Amniotic stem cell (primary cell): ENCODE measurements at places on chromosomes 5 and 9.

- no peak for DNase-seq
Measured at GRCh38 chr5:92922231-92922967, 658.6 kb downstream of the NR2F1-AS1 start.

GRCh38 chr5:128464596-128464995 lies 73.4 kb downstream of the FBN2 start:
- DNase-seq = no peak

- DNase-seq = no peak
Measured at GRCh38 chr5:122008061-122008460, 46.3 kb downstream of the SRFBP1 start.

DNA sequence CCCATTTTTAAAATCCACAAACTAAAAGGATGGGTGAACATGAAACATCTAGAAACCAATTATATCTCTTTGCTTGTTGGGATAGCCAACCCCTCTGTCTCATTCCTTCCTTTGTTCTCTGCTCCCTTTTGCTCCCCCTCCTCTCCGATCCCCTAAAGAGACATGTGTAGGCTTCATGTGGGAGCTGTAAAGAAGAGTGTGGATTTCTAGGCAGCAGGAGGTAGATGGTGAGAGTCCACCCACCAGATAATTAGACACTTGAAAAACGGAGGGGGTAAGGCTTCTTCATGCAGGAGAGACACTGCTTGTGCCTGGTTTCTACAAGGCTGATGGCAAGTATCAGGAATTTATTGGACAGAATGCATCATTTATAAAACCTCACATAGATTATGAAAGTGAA lies 27.3 kb upstream of the CFAP157 start:
- DNase-seq = no peak

DNA sequence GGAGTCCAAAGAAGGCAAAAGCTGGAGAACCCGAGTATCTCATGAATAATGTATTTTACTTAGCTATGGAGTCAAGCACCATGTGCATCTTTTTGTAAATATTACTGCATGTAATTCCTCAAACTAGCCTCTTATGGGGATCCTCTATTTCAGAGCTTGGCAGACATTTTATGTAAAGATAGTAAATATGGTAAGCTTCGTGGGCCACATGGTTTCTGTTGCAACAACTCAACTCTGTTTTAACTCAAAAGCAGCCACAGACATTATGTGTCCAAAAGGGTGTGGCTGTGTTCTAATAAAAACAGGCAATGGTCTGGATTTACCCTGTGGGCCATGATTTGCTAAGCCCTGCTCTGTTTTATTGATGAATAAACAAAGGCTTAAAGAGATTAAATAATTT lies 17.3 kb downstream of the DAPK1 start:
- DNase-seq = no peak

DNA sequence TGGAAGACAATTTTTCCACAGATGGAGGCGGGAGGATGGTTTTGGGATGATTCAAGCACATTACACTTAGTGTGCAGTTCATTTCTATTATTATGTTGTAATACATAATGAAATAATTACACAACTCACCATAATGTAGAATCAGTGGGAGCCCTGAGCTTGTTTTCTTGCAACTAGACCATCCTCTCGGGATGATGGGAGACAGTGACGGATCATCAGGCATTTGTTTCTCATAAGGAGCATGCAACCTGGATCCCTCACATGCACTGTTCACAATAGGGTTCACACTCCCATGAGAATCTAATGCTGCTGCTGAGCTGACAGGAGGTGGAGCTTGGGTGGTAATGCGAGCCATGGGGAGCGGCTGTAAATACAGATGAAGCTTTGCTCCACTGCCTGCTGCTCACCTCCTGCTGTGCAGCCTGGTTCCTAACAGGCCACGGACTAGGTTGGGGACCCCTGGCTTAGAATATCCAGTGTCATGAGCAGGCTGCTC lies 1.6 kb downstream of the STKLD1 start:
- DNase-seq = no peak

DNA sequence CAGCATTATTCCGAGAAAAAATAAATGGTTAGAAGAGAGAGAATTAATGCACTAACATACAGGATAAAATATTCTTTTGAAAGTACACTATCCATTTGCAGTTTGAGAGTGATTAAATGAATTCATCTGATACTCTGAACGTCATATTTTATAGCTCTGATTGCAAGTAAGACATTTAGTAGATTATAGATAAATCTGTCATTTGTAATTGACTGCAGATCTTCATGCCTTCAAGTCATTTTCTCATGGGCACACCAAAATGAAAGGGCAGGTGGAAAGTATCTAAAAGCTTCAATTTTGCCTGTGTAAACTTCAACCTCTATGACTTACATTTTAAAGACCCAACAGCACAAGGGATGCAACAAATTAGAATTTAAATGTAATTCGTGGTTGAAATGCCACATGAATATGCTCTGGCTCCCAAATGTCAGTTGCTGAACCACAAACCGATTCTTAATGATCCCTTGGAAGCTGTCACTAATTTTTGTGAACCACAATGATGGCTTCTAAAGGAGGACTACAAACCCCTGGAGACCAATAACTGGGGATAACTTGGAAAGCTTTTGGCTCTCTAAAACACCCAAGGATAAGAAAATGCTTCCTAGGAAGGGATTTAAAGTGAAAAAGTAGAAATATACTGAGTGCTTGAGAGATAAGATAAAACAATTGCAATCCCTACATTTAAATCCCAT lies 3.9 kb downstream of the TYRP1 start:
- no peak for DNase-seq

DNA sequence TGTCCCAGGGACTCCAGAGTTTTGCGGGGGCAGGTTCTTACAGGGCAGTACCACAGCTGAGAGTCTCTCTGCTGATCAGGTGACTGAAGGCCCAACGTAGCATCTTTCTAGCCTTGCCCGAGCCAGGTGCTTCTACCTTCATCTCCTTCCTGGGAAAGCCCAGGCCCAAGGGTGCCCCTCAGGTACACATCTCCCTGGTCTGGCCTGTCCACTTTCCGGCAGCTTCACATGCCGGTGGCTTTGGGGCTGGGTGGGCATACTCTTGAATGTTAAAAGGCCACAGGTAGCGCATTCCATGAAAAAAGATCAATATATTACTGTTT lies 5.7 kb upstream of the PHYKPL start:
- DNase-seq = no peak

- DNase-seq = no peak
Measured at GRCh38 chr5:72634444-72634843, 127.2 kb upstream of the ZNF366 start.

GRCh38 chr5:61275841-61276240 lies 56.2 kb upstream of the ZSWIM6 start:
- no peak for DNase-seq

GRCh38 chr9:89391585-89391984 lies 73.3 kb downstream of the SECISBP2 start:
- DNase-seq = no peak

GRCh38 chr9:130937146-130938076 lies 1.6 kb downstream of the FIBCD1 start:
- DNase-seq = no peak

DNA sequence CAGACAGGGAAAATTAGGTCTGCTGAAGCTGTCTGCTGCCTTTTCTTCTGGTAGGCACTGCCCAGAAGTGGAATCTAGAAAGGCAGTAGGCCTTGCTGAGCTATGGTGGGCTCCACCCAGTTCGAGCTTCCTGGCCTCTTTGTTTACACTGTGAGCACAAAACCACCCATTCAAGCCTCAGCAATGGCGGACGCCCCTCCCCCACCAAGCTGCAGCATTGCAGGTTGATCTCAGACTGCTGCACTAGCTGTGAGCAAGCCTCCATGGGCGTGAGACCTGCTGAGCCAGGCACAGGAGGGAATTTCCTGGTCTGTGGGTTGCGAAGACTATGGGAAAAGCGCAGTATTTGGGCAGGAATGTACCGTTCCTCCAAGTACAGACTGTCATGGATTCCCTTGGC lies 18.5 kb downstream of the AGTPBP1 start:
- DNase-seq = no peak

- DNase-seq = peak; percentile 1
Measured at GRCh38 chr5:148730270-148730669, 75.9 kb upstream of the HTR4 start.

DNA sequence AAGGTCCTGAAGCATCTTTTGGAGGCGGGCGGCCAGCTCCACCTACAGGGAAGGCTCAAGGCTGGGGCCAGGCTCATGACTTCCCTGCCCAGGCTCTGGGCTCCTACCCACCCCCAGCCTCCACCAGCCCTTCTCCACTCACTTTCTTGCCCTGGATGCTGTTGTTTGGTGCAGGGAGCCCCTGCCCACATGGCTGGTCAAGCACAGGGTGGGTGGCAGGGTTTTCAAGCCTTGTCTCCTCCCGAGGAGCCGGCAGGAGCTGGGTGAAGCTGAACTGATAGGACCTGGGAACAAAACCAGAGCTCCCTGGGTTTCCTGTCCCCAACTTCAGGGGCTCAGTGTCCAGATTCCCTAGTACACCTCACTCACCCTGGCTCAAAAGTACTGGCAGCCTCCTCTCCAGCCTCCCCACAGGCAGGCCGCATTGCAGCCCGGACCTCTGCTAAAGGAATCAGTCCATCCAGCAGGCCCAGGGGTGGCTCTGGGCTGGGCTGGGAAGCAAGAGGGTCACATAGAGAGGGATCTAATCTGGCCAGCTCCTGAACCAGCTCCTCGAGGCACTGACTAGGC lies 6.9 kb downstream of the SHROOM1 start:
- no peak for DNase-seq

- DNase-seq = no peak
Measured at GRCh38 chr9:89712283-89712682, 107.5 kb downstream of the GADD45G start.

- DNase-seq = no peak
Measured at GRCh38 chr9:70367305-70367930, 47.0 kb downstream of the KLF9 start.

GRCh38 chr5:143008809-143009521 lies 238.8 kb downstream of the ARHGAP26 start:
- peak; percentile 49 for DNase-seq

DNA sequence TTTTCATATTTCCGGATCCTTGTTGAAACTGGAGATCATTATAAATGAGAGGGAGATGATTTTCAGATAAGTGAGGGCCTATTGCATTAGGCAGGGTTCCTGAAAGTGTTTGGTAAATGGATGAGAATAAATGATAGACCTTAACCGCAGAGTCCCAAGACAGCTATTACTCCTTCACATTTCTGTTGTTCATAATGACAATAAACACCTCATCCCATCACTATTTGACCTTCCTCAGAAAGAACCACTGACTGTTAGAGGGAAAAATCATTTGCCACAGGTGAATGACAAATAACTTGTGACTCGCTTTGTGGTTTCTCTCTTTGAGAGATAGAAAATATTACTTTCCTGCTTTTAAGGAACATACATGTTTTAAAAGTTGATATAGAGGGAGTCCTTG lies 47.3 kb upstream of the TRMT10B start:
- DNase-seq = no peak

GRCh38 chr5:67528953-67529352 lies 332.4 kb upstream of the CD180 start:
- DNase-seq = no peak

DNA sequence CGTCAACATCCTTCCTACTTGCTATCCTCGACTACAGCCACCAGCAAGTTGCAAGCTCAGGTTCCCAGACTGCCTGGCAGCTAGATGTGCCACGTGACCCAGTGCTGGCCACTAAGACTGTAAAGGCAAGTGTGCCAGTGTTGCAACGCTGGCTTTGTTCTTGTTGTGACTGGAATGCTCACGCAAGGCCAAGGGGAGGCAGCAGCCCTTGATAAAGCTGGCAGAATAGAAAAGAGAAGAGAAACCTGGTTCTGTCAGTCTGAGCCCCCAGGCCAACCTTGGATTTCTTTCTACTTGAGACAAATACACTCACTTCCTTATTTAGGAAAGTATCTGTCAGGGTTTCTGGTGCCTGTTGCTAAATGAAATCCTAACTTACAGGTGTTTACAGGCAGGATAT lies 113.0 kb downstream of the KLHL3 start:
- no peak for DNase-seq

DNA sequence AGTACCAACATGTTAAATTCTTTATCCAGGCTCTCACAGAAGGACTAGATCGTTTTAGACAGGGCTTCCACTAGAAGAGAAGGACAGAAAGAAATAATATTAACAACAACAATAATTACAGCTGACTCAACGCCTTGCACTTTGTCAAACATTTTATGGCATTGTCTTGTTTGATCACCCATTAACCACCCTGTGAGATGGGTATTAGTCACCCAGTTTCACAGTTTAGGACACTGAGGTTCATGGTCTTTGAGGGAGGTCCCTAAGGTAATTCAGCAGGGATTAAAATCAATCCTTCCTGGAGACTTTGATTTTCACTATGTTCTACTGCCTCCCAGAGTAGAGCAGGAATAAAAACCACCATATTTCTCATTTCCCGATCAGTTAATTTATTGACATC lies 51.4 kb upstream of the BNC2 start:
- DNase-seq = no peak

DNA sequence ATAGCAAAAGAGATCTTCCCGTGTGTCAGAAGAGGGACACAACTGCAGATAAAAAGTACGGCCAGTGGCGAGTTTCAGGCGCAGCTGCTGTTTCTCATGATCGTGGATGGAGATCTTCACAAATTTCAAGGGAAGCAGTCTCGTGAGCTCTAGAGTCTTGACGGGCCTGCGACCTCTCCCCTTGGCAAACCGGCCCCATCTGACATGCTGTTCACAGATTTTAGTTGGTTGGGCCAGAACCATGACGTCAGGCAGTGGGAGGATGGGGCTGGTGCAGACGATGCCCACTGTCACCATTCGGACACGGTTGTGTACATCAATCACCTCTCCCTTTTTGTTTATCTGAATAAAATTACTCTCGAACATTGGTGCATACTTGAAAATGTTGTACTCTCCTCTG lies 396 bp downstream of the GARIN3 start:
- DNase-seq = no peak

GRCh38 chr5:33487236-33487635 lies 46.5 kb downstream of the TARS1 start:
- DNase-seq = no peak

- DNase-seq = no peak
Measured at GRCh38 chr9:83266666-83267496, 203.9 kb upstream of the RASEF start.

GRCh38 chr5:173265433-173265832 lies 30.4 kb upstream of the NKX2-5 start:
- DNase-seq = no peak

GRCh38 chr9:22257026-22257816 lies 189.4 kb upstream of the DMRTA1 start:
- DNase-seq = no peak

- no peak for DNase-seq
Measured at GRCh38 chr9:20884985-20885593, 146.4 kb downstream of the HACD4 start.

DNA sequence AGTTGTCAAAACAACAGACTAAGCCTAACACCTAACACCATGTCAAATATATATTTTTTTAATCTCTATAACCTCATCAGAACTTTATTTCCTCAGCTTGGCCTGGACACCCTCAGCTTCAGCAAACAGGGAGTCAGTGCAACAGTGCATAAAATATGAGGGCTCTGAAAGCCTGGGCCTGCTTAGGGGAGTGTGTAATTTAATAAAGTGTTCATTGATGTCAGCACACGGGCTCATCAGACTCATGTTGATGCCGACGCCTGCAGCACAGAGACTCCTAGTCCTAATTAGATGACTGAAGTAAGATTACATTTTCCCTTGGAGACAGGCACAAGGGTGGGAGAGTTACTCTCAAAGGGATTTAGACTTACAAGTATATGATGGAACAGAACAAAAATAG lies 37.8 kb downstream of the CDH10 start:
- no peak for DNase-seq

- no peak for DNase-seq
Measured at GRCh38 chr9:92142329-92142728, 27.1 kb upstream of the SPTLC1 start.

GRCh38 chr5:98771382-98772109 lies 1.9 kb upstream of the RGMB start:
- peak; percentile 84 for DNase-seq

- DNase-seq = no peak
Measured at GRCh38 chr5:119269061-119269944, 86.5 kb upstream of the TNFAIP8 start.
